ENCODE measurements at places on chromosomes 3 and 15.

- no peak for DNase-seq
Observed at GRCh38 chr3:115022835-115023398, 124.2 kb downstream of the ZBTB20 start.

GRCh38 chr15:28191832-28192231, 92.7 kb upstream of the OCA2 start:
- DNase-seq: peak; percentile 75

- DNase-seq: no peak
Observed at GRCh38 chr15:26807517-26808427, 34.9 kb upstream of the GABRB3 start.

- DNase-seq: no peak
Observed at GRCh38 chr3:108511055-108511454, 659 bp upstream of the MYH15 start.

GRCh38 chr15:61835496-61836106, 224.6 kb downstream of the VPS13C start:
- peak; percentile 18 for DNase-seq

DNA sequence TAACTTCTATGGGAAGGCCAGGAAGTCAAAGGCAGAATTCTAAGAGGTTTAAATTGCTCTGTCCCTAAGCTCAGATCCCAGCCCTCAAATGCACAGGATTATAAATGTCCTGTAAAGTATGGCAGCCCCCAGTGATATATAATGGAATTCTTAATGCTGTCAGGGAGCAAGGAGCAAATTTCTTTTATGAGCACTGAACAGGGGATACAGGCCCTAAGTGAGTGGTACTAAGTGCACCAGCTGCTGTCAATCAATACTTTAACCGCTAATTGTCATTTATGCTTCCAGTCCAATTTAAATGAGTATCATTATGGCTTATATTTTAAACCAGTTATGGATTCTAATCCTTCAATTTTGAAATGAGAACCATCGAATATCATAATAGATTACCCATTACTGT, 4.7 kb downstream of the SLC9A9 start:
- no peak for DNase-seq

DNA sequence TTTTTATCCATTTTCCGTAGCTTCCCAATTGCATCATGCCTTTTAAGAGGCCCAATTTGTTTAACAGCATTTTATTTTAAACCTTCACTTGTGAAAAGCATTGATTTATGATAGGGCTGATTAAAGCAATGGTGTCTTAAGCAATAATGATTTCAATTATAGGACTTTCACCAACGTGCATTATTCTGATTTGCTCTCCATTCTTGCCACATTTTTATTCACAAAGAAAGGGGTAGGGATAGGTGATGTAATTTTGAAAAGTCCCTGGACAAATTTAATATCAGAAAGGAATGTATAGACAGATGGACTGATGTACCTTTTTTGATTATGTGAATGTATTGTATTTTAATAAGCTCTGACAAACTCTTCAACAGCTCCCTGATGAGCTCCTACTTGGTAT, 37.9 kb upstream of the NR2F2 start:
- DNase-seq: no peak

GRCh38 chr3:61454801-61455200, 106.6 kb upstream of the PTPRG start:
- DNase-seq: no peak

DNA sequence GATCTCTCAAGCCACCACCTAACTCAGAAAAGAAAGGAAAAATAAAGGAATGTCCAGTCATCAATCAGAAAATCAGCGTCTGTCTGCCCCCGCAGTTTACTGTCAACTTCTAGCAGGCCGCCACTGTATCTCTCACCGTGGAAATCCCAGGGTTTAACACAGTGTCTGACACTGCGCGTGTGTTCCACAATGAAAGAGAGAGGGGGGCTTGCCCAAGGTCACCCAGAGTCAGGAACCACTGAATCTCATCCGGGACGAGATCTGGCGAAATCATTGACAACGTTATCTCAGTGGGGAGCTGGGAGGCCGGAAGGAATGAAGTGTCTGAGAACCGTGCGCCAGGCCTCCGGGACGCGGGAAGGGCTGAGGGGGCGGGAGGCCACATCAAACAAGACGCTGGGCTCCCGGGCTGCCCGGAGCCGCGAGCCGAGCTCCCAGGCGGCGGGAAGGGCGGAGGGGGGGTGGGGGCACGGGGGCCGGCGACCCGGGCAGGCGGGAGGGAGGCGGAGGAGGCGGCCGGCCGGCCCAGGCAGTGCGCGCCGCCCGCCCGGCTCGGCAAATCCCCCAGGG, 2.2 kb upstream of the HES1 start:
- no peak for DNase-seq

DNA sequence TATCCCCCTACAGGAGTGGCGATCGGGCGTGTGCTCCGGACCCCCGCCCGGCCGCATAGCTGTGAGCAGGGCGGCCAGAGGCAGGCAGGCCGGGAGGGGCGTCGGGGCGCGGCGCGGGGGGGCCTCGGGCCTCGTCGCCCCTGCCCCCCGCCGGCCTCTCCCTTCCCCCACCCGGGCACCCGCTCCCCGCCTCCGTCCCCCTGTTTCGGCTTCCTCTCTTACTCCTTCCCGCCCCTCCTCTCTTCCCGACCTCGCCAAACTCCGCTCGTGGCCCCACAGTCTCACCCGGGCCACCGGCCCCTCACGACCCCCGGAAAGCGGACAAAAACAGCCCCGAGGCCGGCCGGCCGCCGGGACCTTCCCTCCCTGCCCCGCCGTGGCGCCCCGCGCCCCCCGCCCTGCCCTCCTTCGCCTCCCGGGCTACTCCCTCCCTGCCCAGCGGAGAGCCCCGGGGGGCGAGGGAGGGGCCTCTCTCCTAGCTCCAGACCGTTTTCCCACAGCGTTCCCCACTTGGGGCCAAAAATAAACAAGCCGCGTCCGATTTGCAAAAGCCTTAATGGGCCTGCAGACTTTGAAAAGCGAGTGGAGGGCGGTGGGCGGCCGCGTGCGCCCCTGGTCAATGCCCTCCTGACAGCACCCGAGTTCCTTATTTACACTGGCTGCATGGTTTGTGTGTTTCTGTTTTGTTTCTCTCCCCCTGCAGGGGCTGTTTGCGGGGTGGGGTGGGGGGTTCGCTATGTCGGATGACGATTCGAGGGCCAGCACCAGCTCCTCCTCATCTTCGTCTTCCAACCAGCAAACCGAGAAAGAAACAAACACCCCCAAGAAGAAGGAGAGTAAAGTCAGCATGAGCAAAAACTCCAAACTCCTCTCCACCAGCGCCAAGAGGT, 1.0 kb downstream of the UBE2E1 start:
- DNase-seq: peak; percentile 22

Measured in amygdala (tissue), 56 donors.